H7 (cell line): ENCODE measurements at places on chromosomes 13 and 19. TPM values are rescaled to one million over a fixed set of nuclear protein-coding genes. Genes with fewer than 3 reads are reported as not detected.

Gene HMGB1
- 507 and 508 TPM in 2 replicates for total RNA-seq

Gene CCDC97
- 19.6 and 20.8 TPM in 2 replicates for total RNA-seq

Gene MIA
- not detected in 2 replicates for total RNA-seq

Gene SLC25A42
- 4.8 and 8.0 TPM in 2 replicates for total RNA-seq

Gene RUBCNL
- total RNA-seq = 3.2 and 5.6 TPM in 2 replicates

Gene SIRT6
- 23.3 and 25.1 TPM in 2 replicates for total RNA-seq

Gene PCDH8
- total RNA-seq = 0.83 and 1.6 TPM in 2 replicates

Gene CAMSAP3
- 7.3 and 8.2 TPM in 2 replicates for total RNA-seq

Gene ZNF134
- 31.6 and 34.4 TPM in 2 replicates for total RNA-seq

Gene ZNF536
- total RNA-seq = 0.35 and 0.59 TPM in 2 replicates

Gene LHFPL6
- 2.7 and 4.6 TPM in 2 replicates for total RNA-seq

Gene SERP2
- total RNA-seq = 0.17 and 0.74 TPM in 2 replicates

Gene SYCN
- not detected in 2 replicates for total RNA-seq

Gene ZNF66
- not detected in 2 replicates for total RNA-seq

Gene AZU1
- 0.85 and 1.3 TPM in 2 replicates for total RNA-seq

Gene NTN5
- 0.15 TPM in 1 of 2 replicates, not detected in the other for total RNA-seq

Gene USHBP1
- 7.5 and 13.6 TPM in 2 replicates for total RNA-seq

Gene CYP2S1
- total RNA-seq = 60.4 and 108 TPM in 2 replicates

Gene C19orf12
- total RNA-seq = 24.0 and 24.1 TPM in 2 replicates

Gene IZUMO4
- 0.80 and 0.81 TPM in 2 replicates for total RNA-seq

Gene CD209
- not detected in 2 replicates for total RNA-seq

Gene CGB1
- total RNA-seq = not detected in 2 replicates

Gene PTPRS
- total RNA-seq = 130 and 156 TPM in 2 replicates

Gene OR7C1
- total RNA-seq = not detected in 2 replicates

Gene OR10H1
- total RNA-seq = not detected in 2 replicates
